CD4-positive, alpha-beta memory T cell (primary cell): ENCODE measurements at places on chromosomes 6 and 20. TPM values are rescaled to one million over a fixed set of nuclear protein-coding genes. Genes with fewer than 3 reads are reported as not detected.

- no peaks in the 10 kb centered on the region for H3K36me3 ChIP-seq
- no peak overlapping the region for H3K4me3 ChIP-seq
- no peaks in the 10 kb centered on the region for H3K27me3 ChIP-seq
- no peak overlapping the region for H3K27ac ChIP-seq
- peaks cover 26% of the 10 kb centered on the region for H3K4me1 ChIP-seq
Measured at GRCh38 chr6:2794171-2794730, 29.1 kb downstream of the WRNIP1 start.

PPT2 gene
- 15.4 TPM for total RNA-seq

DNA sequence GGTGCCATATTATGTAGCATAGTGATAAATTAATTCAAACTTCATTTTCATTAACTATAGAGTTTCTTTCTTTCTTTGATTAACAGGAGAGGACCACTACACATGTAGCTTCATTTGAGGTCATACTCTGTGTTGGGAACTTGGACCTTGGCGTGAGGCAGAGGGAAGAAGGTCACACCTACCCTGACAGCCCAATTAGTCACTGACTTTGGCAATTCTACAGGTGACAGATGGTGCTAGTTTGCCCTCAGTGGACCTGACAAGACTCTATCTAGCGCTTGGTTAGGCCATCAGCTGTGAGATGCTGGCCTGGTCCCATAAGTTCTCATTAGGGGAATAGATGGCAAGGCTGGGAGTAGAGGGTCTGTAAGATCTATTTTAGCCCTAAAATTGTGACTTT lies 14.2 kb downstream of the SLX4IP start:
- peaks cover 31% of the 10 kb centered on the region for H3K4me1 ChIP-seq
- no peaks in the 10 kb centered on the region for H3K27me3 ChIP-seq
- H3K27ac ChIP-seq: no peak overlapping the region
- DNase-seq: no peak
- H3K36me3 ChIP-seq: no peaks in the 10 kb centered on the region

- no peak for DNase-seq
- H3K4me1 ChIP-seq: no peaks in the 10 kb centered on the region
- no peaks in the 10 kb centered on the region for H3K27me3 ChIP-seq
- H3K4me3 ChIP-seq: no peak overlapping the region
- no peaks in the 10 kb centered on the region for H3K36me3 ChIP-seq
Measured at GRCh38 chr6:133160536-133160935, 80.6 kb upstream of the EYA4 start.

DNA sequence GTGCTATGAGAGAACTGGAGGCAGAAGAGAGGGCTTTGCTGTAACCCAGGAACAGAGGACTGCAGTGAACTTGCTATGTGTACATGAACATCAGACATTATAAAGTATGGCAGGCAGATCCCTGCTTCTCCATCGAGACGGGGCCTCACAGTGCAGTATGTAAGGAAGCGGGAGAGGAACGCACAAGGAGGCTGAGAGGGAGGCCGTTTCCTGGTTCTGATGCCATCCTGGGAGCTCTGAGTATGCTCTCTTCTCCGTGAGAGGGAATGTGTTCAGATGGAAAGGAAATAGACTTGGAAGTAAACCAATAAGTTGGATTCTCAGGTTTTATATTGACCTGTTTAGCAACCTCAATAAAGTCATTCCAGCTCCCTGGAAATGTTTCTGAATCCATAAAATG lies 101.8 kb downstream of the ALDH8A1 start:
- H3K27ac ChIP-seq: no peak overlapping the region
- no peak overlapping the region for H3K4me3 ChIP-seq
- no peaks in the 10 kb centered on the region for H3K4me1 ChIP-seq
- no peaks in the 10 kb centered on the region for H3K36me3 ChIP-seq
- H3K27me3 ChIP-seq: no peaks in the 10 kb centered on the region
- no peak for DNase-seq

GRCh38 chr6:46323312-46323965 lies 152.7 kb upstream of the ENPP5 start:
- H3K27ac ChIP-seq: no peak overlapping the region
- H3K36me3 ChIP-seq: no peaks in the 10 kb centered on the region
- H3K4me3 ChIP-seq: no peak overlapping the region

SIGLEC1 gene
- total RNA-seq: 0.30 TPM

PDYN gene
- total RNA-seq: not detected

GRCh38 chr20:48285656-48286055 lies 500.4 kb upstream of the SULF2 start:
- H3K27me3 ChIP-seq: no peaks in the 10 kb centered on the region
- H3K4me1 ChIP-seq: no peaks in the 10 kb centered on the region
- H3K4me3 ChIP-seq: no peak overlapping the region
- DNase-seq: no peak
- H3K27ac ChIP-seq: no peak overlapping the region
- no peaks in the 10 kb centered on the region for H3K36me3 ChIP-seq

DNA sequence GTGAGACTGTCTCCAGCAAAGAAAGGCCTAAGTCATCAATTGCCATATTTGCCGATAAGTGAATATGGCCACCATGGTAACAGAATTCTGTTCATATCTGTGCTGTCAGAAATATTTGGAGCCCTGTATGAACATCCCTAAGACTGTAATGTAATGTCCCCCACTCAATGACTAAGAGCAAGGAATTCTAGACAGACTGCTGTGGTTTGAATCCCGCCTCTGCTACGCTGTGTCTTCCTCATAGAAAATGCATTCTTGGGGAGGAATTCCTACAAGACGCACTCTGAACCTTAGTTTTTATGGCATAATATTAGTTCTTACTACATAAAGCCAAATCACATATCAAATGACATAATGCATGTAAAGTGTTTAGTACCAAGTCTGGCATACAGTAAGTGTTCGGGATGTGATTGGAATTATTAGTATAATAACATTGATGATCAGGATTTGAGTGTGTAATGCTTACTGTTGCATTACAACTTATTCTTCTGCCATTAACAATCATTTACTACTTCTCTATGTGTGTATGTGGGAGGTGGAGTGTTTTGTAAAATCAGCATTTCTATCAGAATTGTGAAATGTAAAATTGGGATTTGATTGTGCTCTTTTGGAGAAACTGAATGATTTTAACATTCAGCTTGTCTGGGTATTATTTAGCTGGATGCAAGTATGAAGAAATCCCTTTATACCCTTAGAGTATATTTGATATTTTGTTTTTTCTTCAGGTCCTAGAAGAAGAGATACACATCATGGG lies 103.0 kb downstream of the OLIG3 start:
- DNase-seq: no peak
- H3K4me1 ChIP-seq: peaks cover 66% of the 10 kb centered on the region
- H3K4me3 ChIP-seq: no peak overlapping the region
- no peaks in the 10 kb centered on the region for H3K36me3 ChIP-seq
